A673 (cell line): ENCODE measurements at places on chromosomes 5 and 9. TPM values are rescaled to one million over a fixed set of nuclear protein-coding genes. Genes with fewer than 3 reads are reported as not detected.

SLCO6A1 gene
- not detected in 2 replicates for total RNA-seq

DNA sequence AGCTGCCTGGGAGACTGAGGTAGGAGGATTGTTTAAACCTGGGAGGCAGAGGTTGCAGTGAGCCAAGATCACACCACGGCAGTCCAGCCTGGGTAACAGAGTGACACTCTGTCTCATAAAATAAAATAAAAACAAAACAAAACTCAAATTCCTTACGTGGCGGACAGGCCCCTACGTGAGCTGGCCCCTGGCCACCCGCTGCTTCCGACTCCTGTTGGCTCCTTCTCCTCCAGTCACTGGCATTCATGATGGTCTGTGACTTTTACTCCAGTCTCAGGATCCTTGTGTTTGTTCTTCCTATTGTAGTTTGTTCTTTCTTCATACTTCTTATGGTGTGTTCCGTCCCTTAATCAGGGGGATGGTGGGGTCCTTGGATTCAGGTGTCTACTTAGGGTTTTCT lies 28.5 kb upstream of the ZFR start:
- H3K4me3 ChIP-seq: no peak overlapping the region
- DNase-seq: no peak
- H3K27ac ChIP-seq: no peak overlapping the region
- no peaks in the 10 kb centered on the region for H3K36me3 ChIP-seq

GRCh38 chr9:93651521-93651950 lies 75.2 kb downstream of the PHF2 start:
- H3K4me1 ChIP-seq: no peaks in the 10 kb centered on the region
- no peak overlapping the region for H3K27ac ChIP-seq
- H3K4me3 ChIP-seq: no peak overlapping the region
- peaks cover 15% of the 10 kb centered on the region for H3K36me3 ChIP-seq
- no peak for DNase-seq

- H3K27ac ChIP-seq: no peak overlapping the region
- no peaks in the 10 kb centered on the region for H3K36me3 ChIP-seq
- H3K4me1 ChIP-seq: peaks cover 3% of the 10 kb centered on the region
Observed at GRCh38 chr5:39721394-39721793, 296.6 kb upstream of the DAB2 start.

DNA sequence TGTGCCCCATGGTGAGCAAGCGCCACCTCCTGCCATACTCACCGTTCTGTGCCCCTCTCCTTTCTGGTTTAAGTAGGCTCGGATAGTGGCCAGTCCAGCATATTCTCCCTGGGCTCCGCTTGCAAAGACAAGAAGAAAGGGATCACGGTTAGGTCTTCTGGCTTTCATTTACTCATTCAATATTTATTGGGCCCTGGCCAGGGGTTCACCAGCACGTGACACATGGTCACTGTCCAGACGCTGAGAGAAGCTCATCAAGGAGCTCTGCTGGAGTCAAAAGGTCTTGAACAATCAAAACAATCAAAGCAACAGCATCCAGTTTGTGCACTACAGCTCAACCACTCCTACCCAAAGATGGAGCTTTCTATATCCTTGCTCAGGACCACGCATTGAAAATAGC lies 80.2 kb downstream of the GLDC start:
- no peaks in the 10 kb centered on the region for H3K27me3 ChIP-seq
- H3K27ac ChIP-seq: no peak overlapping the region
- H3K36me3 ChIP-seq: no peaks in the 10 kb centered on the region
- no peak overlapping the region for H3K4me3 ChIP-seq

GRCh38 chr9:108517651-108518365 lies 338.0 kb downstream of the ACTL7B start:
- DNase-seq: no peak
- H3K4me3 ChIP-seq: no peak overlapping the region
- no peaks in the 10 kb centered on the region for H3K4me1 ChIP-seq
- no peak overlapping the region for H3K27ac ChIP-seq

FOXD4 gene
- 0.39 TPM in 1 of 2 replicates, not detected in the other for total RNA-seq

AFAP1L1 gene
- 0.21 and 0.46 TPM in 2 replicates for total RNA-seq

IL9 gene
- total RNA-seq: not detected in 2 replicates
